ENCODE measurements at places on chromosomes 16 and 17.
A peak's percentile ranks its signal among the peaks of the same experiment; 100 is the strongest.

- DNase-seq = no peak
Observed at GRCh38 chr16:73047536-73048291, at the start of gene ZFHX3. TSS of gene ZFHX3 (minus strand) at chr16:73048128. CDS start at chr16:72960145, 87,983 bp downstream.

GRCh38 chr16:49453021-49453420, 79.4 kb downstream of the C16orf78 start:
- no peak for DNase-seq

DNA sequence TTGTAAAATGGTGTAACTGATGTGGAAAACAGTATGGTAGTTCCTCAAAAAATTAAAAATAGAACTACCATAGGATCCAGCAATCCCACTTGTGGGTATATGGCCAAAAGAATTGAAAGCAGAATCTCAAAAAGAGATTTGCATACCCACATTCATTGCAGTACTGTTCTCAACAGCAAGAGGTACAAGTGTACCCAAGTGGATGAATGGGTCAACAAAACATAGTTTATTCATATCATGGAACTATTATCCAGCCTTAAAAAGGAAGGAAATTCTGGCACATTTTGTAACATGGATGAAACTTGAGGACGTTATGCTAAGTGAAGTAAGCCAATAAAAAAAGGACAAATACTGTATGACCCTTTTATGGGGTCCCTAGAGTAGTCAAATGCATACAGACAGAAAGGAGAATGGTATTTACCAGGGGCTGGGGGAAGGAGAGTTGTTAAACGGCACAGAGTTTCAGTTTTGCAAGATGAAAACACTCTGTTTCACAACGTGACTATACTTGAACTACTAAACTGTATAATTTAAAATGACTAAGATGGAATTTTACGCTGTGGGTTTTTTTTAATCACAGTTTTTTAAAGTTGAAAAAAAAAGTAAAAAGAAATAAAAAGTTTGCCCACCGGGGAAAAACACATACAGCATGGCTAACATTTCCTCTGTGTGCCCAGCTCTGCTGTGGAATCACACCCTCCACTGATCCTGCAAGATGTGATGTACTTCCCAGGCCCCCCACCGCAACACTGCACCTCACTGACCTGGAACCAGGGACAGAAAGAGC, 6.1 kb downstream of the TVP23A start:
- DNase-seq = no peak

DNA sequence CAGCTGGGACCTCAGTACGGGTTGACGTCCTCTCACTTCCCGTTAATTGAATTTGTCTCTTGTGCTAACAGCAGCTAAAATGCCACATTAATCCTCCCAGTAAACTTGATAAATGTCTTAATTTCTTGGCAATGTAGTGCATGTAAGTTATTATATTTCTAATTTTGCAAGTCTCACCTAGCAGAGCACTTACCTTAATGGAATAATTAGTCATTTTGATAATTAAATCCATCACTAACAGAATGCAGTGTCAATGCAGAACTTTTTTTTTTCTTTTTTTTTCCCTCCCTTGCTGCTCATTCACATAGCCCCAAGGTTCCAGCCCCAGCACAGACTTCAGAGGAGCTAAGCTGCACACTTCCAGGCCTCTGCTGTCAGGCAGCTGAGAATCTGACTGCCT, 376.5 kb downstream of the RBFOX1 start:
- DNase-seq = no peak

DNA sequence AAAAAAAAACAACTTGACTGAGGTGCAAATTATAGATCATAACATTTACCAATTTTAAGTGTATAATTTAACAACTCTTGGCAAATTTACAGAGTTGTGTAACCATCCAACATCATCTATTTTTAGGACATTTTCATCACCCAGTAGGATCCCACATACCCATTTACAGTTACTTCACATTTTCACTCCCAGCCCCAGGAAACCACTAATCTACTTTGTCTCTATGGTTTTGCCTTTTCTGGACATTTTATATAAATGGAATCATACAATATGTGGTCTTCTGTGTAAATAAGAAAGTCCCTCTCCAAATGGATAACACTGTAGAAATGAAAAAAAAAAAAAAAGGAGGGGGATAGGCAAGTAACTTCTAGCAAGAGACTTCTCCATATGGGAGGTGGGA, 26.1 kb upstream of the XYLT1 start:
- no peak for DNase-seq

GRCh38 chr16:57348327-57348726, 10.3 kb upstream of the CCL22 start:
- no peak for DNase-seq

GRCh38 chr17:48608494-48608834, 2.4 kb downstream of the HOXB7 start:
- DNase-seq = no peak

- DNase-seq = no peak
Observed at GRCh38 chr16:73049511-73049910, 1.6 kb upstream of the ZFHX3 start.

DNA sequence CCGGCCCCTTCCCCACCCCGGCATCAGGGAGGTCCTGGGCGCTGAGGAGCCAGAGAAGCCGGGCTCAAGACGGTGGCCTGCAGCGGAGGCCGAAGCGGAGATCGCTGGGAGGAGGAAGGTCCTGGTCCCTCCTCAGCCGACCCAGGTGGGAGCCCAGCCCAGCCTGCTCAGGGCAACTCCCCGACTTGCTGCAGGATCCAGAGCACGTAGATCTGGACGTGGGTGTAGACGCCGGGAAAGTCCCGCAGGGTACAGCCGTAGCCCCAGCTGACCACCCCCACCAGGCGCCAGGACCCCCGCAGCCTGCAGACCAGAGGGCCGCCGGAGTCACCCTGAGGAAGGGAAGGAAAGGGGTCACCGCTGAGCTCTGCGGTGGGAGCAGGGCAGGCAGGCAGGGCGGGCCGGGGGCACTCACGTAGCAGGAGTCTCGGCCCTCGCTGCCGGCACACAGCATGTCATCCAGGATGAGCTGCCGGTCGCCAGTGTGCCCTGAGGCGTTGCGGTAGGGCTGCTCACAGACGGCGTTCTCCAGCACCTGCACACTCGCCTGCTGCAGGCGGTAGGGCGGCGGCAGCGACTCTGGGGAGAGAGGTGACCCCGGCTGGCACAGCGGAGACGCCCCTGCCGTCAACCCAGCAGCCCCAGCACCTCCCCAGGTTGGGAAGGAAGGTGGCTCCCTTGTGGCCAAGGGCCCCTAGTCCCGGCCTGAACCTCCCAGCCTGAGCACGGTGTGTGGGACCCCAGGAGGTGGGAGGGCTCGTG, 5.4 kb downstream of the TPSD1 start:
- DNase-seq = no peak

DNA sequence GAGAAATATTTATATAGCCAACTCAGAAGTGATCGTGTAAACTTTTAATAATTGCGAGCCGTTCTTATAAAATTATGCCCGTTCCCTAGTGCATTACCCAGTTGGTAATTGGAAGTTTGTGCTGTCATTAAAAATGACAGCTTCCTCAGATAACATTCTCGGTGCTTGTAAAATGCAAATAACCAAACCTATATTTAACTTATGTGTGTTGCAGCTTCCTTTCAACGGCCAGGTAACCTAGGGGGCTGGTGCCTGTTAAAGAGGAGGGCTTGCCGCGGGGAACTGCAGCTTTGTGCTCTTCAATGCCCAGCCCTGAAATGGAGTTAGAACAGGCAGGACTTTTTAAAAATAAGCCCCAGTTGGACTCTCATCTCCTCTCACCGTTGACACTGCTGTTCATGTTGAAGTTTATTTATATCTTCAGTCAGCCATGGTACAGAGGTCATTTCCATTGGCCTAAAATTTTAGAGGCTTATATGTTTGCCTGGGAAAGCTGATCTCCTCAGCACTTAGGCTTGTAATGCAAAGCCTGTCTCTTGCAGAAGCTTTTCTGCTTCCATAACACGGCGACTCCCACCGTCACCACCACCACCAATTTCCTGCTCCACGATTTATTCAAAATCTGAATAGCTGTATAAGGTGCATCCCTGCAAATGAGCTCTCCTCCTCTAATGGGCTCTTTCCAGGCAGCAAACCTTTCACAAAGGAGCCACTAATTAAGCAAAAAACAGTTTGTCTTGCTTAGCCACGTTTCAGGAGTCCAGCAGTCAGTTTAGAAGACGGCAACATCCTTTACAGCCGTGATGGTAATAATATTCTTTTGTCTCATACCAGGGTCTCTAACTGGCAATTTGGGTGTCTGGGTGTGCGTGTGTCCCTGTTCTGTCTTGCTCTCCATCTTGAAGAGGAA, 74.7 kb downstream of the RPA1 start:
- DNase-seq = no peak

GRCh38 chr16:53465606-53466280, 31.5 kb downstream of the RBL2 start:
- peak; percentile 10 for DNase-seq

DNA sequence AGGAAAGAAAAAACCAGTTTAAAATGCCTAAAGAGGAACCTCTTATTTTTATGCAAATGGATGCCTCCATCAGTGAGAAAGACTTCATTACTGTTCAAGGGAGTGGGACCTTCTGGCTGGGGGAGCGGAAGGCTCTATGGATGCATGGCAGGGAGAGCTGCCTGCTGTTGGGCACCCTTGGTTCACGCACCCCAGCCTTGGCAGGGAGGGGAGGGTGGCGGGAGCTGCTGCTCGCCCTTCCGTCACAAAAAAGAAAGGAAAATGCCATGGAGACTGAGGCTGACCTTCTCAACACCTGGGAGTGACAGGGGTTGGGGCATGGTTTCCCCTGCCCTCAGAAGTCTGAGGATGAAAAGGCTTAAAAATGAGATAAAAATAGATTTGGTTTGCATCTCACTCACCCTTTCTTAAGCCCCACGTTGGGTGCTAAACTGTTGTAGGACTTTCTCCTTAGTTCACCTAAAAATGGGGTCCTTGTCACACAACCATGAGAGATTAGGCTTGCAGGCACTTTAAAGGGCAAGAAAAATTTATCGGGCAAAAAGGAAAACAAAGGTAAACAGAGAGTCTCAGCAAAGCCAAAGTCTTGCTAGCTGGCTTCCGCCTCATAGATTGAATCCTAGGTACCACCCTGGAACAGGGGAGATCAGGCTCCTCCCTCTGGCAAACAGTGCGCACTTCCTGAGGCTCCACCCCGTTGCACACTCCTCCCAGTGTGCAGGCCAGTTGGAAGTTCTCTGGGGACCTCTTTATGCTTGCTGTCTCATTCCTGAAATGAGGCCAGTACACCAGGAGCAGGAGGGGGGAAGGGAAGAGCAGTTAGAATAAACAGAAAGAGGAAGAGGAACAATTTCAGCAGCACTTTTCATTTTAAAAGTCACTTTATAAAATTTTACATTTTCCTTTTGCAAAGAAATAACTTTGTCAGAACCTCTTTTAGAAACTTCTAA, 31.6 kb downstream of the PHKB start:
- no peak for DNase-seq
